ENCODE measurements at places on chromosomes 11 and 22. TPM values are rescaled to one million over a fixed set of nuclear protein-coding genes. Genes with fewer than 3 reads are reported as not detected.

Gene KCNJ5
- polyA plus RNA-seq: 0.25 TPM

Gene GRK3
- 1.9 TPM for polyA plus RNA-seq

- no peaks in the 10 kb centered on the region for H3K4me1 ChIP-seq
- H3K27ac ChIP-seq: no peak overlapping the region
- no peaks in the 10 kb centered on the region for H3K36me3 ChIP-seq
- peak; percentile 28 for DNase-seq
- H3K4me3 ChIP-seq: no peak overlapping the region
- H3K27me3 ChIP-seq: no peaks in the 10 kb centered on the region
Measured at GRCh38 chr22:35148866-35149548, 83.0 kb downstream of the ISX start.

GRCh38 chr11:92776676-92777075 is 192.8 kb upstream of the MTNR1B start:
- H3K4me3 ChIP-seq: no peak overlapping the region
- H3K27ac ChIP-seq: no peak overlapping the region
- DNase-seq: no peak
- no peaks in the 10 kb centered on the region for H3K4me1 ChIP-seq
- H3K27me3 ChIP-seq: no peaks in the 10 kb centered on the region

- H3K36me3 ChIP-seq: peaks cover 33% of the 10 kb centered on the region
- H3K27ac ChIP-seq: peak overlapping the region; percentile 92
- peak; percentile 19 for DNase-seq
- H3K4me1 ChIP-seq: peaks cover 20% of the 10 kb centered on the region
- peak overlapping the region; percentile 75 for H3K4me3 ChIP-seq
Measured at GRCh38 chr11:4607096-4607495, 935 bp downstream of the TRIM68 start.

GRCh38 chr11:75214843-75215242 is 25.7 kb upstream of the TPBGL start:
- H3K27me3 ChIP-seq: no peaks in the 10 kb centered on the region
- H3K27ac ChIP-seq: no peak overlapping the region
- no peak overlapping the region for H3K4me3 ChIP-seq
- no peaks in the 10 kb centered on the region for H3K36me3 ChIP-seq

- H3K27ac ChIP-seq: no peak overlapping the region
- peaks cover 95% of the 10 kb centered on the region for H3K36me3 ChIP-seq
- H3K4me3 ChIP-seq: no peak overlapping the region
- H3K4me1 ChIP-seq: no peaks in the 10 kb centered on the region
- no peaks in the 10 kb centered on the region for H3K27me3 ChIP-seq
- DNase-seq: no peak
Measured at GRCh38 chr11:113806406-113806805, 26.8 kb downstream of the CLDN25 start.
